ELR (cell line): ENCODE measurements at places on chromosomes 3 and 15.
A peak's percentile ranks its signal among the peaks of the same experiment; 100 is the strongest.

DNA sequence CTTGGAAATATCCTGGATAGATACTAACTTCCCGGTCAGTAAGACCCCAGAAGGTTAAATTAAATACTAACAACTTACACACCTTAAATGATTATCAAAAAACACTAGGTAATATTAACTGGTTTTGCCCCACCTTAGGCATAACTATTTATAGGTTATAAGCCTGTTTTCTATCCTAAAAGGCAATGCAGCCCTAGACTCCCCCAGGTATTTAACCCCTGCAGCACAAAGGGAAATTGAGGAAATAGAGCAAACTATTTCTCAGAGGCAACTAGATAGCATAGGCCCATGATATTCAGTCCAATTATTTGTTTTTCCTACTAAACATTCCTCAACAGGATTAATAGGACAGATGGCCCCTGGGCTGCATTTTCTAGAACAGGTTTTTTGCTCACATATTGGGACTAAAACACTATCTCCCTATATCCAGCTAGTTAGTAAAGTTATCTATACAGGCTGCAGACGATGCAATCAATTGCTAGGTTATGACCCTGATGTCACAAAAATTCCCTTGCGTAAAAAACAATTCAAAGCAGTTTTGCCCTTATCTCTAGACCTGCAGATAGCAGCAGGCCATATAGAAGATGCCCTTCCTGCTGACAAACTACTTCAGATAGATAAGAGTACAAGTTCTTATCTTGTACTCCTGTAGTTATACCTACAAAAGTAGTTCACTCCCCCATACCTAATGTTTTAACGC, 221.3 kb downstream of the DTWD1 start:
- DNase-seq = no peak

GRCh38 chr15:92409006-92409405, 15.3 kb downstream of the ST8SIA2 start:
- DNase-seq = no peak

- DNase-seq = no peak
Measured at GRCh38 chr3:128273841-128274573, 120.7 kb downstream of the EEFSEC start.

GRCh38 chr3:16888785-16889607, 4.2 kb downstream of the PLCL2 start:
- DNase-seq = no peak

DNA sequence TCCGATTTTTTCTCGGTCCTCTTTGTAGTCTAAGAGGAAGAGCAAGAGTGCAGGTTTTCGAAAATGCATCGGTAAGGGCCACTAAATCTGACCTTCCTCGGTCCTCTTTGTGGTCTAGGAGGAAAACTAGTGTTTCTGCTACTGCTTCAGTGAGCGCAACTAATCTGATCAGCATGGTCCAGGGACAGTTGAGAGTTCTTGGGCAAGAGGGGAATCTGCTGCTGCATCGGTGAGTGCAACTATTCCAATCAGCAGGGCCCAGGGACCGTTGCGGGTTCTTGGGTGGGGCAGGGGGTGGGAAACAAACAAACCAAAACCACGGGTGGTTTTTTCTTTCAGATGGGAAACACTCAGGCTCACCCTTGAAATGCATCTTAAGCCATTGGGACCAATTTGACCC, 10.5 kb upstream of the OSBPL11 start:
- no peak for DNase-seq

- no peak for DNase-seq
Measured at GRCh38 chr3:3178498-3179328, 778 bp downstream of the CRBN start.

- no peak for DNase-seq
Measured at GRCh38 chr3:43316783-43317460, 30.6 kb downstream of the SNRK start.

- no peak for DNase-seq
Measured at GRCh38 chr3:170352936-170353335, 4.6 kb upstream of the SKIL start.

GRCh38 chr15:38069511-38070011, 135.1 kb downstream of the TMCO5A start:
- peak; percentile 88 for DNase-seq

DNA sequence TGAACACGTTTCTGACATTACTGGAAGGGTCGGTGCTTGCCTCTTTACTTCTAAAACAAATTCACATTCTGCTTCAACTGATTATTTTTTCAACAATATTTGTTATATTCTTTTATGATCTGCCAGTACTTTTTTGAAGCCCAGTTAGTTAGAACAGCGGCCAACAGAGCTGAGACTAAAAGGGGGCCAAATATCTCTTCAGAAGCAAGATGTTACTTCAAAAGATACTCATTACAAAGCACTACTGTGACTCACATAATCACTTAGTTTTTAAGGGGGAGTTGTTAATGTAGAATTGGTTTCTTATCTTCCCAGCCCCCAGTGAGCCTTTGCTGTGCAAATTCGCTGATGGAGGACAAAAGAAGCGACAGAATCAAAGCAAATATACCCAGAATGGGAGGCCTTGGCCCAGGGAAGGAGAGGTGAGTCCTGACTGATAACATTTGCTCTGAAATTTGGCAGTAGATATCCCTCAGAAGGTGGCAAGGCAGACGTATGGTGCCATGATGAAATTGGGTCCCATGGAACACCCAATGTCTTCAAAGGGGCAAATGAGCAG, 587.8 kb downstream of the RBMS3 start:
- DNase-seq = no peak

- peak; percentile 58 for DNase-seq
Measured at GRCh38 chr3:28924744-28925360, 356.0 kb upstream of the RBMS3 start.

DNA sequence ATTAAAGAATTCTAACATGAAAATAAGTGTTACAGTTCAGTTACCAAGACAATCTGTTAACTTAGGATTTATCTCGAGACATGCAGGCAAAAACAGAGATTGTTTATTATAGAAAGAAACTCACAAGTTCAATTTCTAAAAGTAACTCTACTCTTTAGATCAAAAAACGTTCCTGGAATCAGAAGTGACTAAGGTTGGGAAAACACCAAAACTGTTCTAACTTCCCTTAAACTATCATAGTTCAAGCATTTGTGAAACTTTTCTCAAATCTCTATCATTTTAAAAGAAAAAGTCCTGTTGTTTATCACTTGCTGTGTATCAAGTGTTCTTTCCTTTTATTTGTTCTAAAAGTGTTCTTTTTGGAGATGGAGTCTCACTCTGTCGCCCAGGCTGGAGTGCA, 8.7 kb downstream of the WDR82 start:
- no peak for DNase-seq

DNA sequence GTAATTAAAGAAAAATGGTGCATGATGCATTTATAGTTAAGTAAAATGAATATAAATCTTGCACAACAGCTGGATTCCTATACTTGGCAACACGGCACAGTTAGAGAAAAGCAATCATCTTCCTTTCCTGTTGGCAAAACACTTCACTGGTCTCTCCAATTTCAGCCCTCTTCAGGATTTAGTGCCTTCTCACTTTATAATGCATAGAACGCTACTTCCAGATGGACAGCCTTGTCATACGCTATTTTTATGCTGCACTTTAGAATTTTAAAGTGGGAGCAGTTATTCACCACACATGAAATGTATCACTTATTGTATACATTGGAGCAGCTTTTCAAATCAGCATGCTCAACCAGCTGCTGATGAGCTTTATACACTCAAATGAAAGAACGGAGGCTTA, 194.4 kb upstream of the GBE1 start:
- DNase-seq = no peak

DNA sequence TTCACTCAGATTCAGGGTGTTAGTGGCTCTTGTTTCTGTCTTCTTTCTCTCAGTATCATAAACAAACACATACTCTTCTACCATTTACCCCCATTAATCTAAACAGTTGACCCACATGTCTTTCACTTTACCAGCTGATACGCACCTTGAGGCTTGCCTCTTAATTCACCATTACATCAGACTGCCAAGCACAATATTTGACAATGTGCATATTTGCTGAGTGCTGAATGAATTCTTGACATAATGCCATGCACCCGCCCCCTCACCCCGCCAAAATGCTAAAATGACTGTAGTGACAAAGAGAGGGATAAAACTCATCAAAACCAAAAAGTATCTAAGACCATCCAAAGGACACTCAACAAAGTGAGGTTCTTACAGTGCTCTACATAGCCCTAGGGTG, 57.4 kb downstream of the NGLY1 start:
- no peak for DNase-seq

GRCh38 chr15:74400915-74401757, 32.6 kb downstream of the SEMA7A start:
- no peak for DNase-seq

GRCh38 chr3:14539384-14539741, 779 bp downstream of the GRIP2 start:
- no peak for DNase-seq

DNA sequence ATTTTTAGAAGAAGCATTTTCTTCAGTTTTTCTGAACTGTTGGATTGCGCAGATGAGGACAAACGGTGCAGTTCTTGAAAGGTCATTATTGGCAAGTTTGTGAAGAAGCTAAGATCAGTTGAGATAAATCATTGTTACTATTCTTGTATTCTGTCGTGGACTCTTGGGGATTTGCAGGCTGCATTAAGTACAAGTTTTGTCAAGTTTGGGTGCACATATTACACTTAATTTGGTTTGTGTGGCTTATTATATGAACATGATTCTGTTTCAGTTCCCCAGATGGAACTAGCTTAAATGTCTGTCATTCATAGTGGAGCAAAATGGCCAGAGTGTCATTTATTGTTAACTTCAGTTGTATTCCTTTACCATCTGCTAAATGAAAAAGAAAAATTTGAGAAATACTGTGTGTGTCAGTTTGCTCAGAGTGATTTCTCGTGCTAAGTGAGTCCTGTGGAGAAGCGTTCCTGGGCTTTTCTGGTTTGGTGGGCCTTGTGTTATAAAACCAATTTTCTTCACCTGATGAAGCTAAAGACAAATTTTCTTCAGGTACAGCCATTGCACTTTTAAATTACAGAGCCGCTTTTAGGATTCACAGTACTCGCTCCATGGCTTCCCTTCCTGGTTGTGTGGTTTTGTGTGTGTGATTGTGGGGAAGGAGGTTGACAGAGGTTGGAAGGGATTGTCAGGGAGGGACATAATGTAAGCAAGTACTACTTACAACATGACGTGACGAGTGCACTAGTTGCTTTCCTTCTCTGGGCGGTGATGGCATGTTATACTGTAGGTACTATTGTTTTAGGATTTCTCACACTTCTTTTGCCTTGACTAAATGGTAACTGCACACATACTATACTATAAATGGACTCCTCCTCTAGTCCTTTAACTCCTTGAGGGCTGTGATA, 1.7 kb downstream of the AKAP13 start:
- DNase-seq = no peak

DNA sequence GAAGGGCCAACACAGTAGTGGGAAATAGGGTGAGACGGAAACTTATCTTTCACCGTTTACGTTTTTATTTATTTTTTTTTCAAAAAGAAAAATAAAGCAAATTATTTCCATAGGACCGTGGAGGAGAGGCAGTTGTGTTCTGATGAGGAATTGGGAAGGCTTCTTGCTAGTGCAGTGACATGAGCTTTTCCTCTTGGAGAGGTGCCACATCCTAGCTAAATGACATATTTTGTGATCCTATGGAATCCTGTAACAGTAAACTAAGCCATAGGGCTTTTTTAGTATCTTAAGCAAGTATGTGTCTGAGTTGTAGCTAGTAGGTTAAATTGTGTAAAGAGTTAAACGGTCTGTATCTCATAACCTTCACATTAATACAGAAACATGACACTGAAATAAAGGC, 609.9 kb downstream of the RBMS3 start:
- no peak for DNase-seq

- no peak for DNase-seq
Measured at GRCh38 chr3:27060336-27060735, 308.8 kb downstream of the NEK10 start.

- DNase-seq = no peak
Measured at GRCh38 chr15:47963265-47963664, 157.5 kb upstream of the SLC24A5 start.

DNA sequence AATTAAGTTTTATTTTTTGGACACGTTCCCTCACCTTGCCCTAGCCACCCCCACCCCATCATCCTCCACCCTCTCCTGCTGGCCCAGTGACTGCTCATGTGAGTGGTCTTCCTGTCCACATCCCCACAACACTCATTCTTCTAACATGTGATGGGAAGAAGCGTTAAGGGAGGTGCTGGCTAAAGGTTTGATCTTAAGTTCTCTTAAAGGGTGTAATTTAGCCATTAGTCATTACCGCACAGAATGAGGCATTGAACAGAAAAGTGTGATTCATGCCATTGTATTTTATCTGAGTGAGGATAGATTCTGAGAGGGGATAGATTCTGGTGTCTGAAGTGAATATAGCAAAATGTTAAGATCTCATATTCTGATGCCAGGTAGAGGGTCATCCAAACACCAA, 272.9 kb upstream of the TPM1 start:
- DNase-seq = peak; percentile 99

GRCh38 chr3:27174530-27174929, 194.7 kb downstream of the NEK10 start:
- DNase-seq = no peak

GRCh38 chr15:28945626-28946230, 60.0 kb downstream of the APBA2 start:
- no peak for DNase-seq

DNA sequence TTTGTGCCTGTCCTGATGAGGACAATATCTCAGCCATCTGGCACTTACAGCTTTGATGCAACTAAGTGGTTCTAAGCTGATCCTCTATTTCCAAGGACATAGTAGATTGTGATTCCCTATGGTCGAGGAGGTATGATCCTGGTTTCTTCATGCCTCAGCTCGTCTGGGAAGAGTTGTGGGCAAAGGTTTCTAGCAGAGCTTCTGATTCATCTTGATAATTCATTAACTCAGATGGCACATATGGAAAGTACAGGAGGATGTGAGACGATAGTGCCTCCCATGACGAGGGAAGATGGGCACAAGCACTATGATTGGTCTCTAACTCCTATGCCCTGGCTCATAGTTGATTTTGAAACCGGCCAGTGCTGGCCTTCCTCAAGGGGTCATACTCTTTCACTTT, 334.2 kb upstream of the SEMA6D start:
- DNase-seq = no peak

DNA sequence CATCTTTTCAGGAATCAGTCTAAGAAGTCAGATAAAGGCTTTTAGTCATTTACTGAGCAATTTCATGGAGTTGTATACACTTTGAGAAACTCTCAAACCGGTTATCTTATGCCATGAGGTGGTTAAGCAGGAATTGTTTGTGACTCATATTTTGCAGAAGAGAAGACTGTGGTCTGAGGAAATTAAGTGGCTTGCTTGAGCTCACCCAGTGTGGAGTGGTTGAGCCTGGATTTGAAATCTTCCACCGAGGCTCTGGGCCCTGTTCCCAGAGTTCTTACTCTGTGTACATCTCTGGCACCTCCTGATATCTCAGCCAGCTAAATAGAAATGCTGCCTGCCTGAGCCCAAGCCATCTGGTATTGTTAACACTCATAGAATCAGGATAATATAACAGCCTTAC, 37.8 kb upstream of the BCL6 start:
- peak; percentile 81 for DNase-seq

GRCh38 chr15:45307230-45307924, 55.3 kb downstream of the SLC28A2 start:
- peak; percentile 66 for DNase-seq
